ENCODE measurements at places on chromosomes 3 and 15.
A peak's percentile ranks its signal among the peaks of the same experiment; 100 is the strongest.

- DNase-seq, result no peak
Measured at GRCh38 chr3:102258666-102259227, 176.1 kb upstream of the ZPLD1 start.

DNA sequence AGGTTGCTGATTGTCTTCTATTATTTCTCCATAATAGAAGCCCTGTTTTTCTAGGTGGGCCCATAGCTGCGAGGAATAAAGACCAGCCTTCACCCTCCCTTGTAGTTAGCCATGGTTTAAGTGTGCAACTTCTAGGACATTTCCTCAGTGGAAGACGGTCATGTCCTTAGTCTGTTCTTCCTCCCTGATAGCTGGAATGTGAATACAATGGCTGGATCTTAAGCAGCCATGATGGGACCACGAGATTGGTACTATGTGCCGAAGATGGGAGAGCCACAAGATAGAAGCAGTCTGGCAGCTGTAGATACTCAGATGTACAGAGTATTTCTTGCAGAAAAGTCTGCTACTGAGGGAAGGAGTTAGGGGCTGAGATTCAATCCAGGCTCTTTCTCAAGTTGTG lies 152.9 kb downstream of the PTPRG start:
- DNase-seq, result no peak

GRCh38 chr3:13715167-13715954 lies 164.5 kb downstream of the WNT7A start:
- no peak for DNase-seq

DNA sequence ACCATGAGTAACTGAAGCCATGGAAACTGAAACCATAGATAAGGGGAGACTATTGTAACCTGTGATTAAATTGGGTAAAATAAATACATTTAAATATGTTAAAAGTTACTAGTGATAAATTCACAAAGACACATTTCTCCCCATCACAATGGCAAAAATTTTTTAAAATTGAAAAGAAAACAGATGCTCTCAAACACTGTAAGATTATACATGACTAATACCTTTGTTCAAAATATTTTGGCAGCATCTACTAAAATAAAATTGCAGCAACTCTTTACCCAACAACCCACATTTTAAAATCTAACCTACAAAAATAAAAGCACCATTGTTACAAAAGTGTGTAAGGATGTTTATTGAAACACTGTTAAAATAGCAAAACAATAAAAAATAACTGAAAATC lies 93.3 kb downstream of the CLASP2 start:
- no peak for DNase-seq

- no peak for DNase-seq
Measured at GRCh38 chr15:44286814-44287452, 1.6 kb upstream of the GOLM2 start.

DNA sequence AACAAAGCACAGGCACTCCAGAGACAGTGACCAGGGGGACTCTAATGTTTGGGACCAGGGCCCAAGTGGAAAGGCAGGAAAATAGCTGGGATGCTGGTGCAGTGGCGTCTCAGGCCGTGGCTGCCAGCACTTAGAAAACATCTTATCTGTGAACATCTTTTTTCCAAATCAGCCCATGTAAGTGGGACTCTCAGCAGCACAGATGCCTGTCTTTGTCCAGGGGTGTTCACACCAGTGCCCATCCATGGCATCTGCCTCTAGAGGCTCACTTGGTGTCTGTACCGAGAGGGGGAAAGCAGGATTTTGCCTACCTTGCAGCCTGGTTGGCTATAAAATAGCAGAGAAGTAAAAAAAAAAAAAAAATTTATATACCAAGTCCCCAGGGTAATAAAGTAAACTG lies 26.7 kb downstream of the SLC12A8 start:
- DNase-seq, result no peak

GRCh38 chr3:47006145-47006651 lies 26.7 kb downstream of the NBEAL2 start:
- no peak for DNase-seq

DNA sequence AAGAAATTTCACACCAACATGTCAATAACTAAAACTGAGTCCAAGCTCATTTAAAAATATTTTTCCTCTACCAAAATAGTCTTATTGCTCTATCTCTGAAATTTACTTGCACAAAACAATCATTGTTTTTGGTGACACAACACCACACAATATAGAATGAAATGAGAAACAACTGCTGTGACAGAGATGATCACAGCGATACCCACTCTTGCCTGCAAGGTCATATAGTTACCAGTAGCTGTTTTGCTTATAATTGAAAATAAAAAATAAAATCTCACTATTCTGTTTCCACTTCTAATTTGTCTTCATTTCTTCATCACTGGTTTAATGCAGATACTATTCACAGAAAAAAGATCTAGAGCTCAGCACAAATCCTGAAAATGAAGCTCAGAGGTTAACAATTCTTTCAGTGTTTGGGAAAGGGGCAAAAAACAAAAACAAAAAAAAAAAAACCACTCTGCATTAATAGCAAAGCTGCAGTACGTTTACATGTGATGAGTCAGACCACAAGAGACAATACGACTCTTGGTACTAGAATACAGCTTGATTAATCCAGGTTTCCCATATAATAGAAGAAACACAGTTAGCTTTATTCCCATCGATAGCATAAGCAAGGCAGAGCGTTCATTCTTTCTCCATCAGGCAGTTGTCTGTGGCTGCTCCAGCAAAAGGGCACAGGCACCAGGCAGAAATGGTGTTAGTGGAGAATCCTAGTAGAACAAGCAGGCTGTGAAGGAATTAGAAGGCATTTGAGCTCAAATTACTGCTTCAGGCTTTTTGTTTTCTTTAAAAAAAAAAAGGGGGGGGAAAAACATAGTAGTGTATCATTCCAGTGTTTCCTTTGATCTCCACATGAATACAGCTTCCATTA lies 773 bp downstream of the ANKRD28 start:
- peak; percentile 42 for DNase-seq

GRCh38 chr3:104460477-104461406 lies 906.0 kb upstream of the ALCAM start:
- DNase-seq, result no peak

GRCh38 chr3:48215019-48215418 lies 8.3 kb upstream of the CAMP start:
- DNase-seq, result no peak

DNA sequence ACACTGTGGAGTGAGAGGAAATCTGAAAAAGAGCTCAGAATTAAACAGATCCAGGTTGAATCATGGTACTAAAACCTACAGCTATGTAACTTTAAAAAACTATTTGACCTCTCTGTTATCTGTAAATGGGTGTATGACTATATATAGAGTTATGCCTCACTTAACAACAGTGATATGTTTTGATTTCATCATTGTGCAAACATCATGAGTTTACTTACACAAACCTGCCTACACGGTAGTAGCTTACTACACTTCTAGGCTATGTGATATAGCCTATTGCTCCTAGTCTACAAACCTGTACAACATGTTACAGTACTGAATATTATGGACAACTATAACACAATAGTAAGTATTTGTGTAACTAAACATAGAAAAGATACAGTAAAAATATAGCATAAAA lies 191.6 kb upstream of the MEIS2 start:
- no peak for DNase-seq

GRCh38 chr3:15253023-15253697 lies 47.1 kb downstream of the CAPN7 start:
- DNase-seq, result no peak

GRCh38 chr15:26083896-26084295 lies 220.8 kb upstream of the ATP10A start:
- DNase-seq, result no peak

GRCh38 chr15:81097890-81098280 lies 36.2 kb upstream of the CFAP161 start:
- DNase-seq, result no peak

DNA sequence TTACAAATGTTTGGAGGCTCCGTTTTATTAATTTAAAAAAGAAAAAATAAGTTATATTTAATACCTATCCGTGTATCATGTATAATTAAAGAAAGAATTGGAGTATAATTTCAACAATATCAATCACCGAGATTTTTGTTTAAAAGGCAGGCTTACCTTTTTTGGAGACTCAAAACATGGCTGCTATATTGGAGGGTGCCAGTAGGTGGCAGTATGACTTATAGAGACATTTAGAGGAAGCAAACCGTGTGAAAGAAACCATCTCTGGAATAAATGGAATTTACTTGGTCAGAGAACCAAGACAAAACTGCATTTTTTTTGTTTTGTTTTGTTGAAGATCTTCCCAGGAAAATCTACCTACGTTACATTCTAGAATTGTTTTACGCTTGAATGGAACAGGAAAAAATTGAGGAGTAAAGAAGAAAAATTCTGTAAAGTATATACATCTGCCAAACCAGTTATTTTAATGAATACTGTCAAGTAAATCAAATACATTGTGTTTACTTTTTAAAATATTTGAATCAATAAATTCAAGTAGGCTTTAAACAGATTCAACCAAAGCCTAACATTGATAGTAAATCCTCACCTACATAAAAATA lies 802.6 kb upstream of the ALCAM start:
- DNase-seq, result peak; percentile 69

DNA sequence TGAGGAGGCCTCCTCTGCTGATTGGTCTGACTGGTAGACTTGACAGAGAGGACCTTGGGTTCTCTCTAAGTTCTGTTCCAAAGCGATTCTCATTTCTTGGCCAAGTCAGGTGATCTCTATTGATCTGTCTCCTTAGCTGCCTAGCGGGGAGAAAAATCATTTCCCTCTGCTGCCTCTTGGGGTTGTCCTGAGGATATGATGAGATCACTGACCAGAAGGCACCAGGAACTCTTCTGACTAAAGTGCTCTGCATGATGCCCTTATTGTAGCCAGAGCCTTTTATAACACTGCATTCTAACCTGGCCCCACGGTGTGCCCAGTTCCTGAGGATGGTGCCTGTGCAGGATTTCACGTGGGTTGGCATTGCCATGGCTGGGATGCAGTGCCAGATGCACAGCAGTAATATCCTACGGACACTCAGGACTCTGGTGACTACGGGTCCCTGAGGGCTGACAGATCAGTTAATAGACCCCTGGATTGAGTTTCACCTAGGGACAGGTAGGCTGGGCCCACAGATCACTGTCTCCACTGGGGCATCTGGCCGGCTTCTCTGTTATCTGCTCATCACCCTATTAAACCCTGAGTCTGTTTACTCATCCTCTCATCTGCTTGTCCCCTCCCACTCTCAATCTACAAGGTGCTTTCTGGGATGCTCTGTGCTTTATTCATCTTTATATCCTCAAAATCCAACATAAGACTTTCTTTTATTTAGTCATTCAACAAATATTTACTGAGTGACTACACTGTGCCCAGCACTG lies 3.9 kb upstream of the HEG1 start:
- DNase-seq, result no peak

DNA sequence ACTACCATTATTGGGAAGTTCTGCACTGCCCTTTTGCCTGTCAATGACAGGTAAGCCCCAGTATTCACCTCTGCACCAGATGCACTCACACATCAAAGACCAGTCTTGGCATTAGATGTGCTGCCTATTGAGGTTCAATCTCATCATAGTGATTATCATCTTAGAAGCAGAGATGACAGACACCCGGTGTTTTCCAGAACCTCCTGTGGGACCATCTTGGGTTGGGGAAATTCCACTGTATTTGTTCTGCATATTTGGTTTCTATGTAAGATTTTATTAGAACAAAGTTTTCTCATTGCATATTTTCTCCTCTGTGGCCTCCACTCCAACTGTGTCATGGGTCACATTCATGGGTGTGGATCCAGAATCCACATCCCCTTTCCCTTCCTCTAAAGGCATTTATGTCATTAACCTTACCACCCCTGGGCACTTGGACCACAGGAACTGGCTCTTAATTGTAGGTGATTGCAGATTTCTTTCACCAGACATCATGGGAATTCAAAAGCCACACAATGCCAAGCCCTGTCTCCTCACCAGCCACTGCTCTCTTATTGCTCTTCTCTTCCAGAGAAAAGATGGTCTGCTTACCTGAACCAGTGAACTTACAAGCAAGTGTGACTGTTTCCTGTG lies 31.2 kb downstream of the PLA1A start:
- DNase-seq, result peak; percentile 41

DNA sequence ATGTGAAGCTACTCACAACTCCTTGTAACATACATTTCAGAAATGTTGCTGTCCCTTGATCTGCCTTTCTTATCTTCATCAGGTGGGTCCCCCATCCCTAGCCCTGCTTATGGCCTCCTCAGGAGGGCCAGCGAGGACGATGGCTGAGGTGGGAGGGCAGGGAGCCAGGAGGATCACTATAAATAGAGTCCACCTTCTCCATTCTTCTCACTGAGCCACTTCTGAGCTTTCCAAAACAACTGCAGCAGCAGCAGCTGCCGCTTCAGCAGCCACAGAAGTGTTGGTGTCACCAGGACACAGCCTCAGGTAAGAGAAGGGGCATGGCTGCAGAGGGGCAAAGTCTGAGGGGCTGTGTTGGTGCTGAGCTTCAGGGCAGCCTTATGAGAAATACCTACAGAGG lies 53.5 kb downstream of the ANAPC13 start:
- DNase-seq, result no peak

- peak; percentile 35 for DNase-seq
Measured at GRCh38 chr15:70142322-70143191, 44.8 kb upstream of the TLE3 start.

DNA sequence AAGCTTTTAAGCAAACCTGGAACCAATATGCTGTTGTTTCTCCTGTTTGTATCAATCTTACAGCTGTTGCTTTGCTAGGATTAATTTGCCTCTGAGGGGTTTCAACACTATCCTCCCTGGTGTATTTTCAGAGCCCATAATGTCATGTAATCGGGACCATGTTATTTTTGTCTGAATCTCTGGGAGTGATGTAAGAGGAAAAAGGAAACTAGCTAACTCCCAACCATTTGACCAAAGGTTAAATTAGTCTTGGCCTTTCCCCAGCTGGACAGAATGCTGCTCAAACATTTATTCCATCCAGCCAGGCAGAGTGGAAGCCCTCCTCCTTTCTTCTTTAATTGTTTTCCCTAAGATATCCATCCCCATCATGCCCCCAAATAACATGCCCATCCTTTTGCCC lies 142.2 kb downstream of the ALDH1A2 start:
- no peak for DNase-seq

- no peak for DNase-seq
Measured at GRCh38 chr15:43958861-43959330, 132.1 kb downstream of the WDR76 start.

DNA sequence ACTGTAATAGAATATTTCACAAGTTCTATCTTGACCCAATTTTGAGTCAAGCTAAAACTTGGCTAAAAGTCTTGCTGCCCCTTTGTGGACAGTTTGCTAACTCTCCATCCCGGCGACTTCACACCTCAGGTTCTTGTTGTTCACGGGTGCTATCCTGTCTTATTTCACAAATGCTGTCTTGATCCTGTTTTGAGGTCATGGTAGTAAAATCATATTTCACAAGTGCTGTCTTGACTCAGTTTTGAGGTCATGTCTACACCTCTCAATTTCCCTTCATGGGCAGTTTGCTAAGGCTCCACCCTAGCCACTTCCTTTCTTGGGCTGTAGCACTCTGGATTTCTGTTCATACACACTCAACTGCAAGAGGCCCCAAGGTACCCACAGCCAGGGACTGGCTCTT lies 45.0 kb upstream of the GK5 start:
- peak; percentile 73 for DNase-seq

DNA sequence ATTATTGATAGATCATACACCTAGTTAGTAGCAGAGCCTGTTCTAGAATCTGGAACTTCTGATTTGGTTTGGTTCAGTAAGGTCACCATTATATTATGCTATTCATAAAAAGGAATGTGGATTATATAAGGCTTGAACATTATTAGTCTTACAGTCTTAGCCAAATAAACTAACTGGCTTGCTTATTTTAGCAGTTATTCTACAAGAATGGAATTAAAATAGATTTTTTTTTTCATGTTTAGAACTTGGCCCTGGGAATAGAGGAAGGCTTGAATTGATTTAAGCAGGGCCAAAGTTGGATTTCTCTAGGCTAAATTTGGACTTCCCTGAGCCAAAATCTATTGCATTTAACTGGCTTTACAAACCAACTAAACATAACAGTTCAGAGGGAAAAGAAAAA lies 24.4 kb downstream of the DTWD1 start:
- no peak for DNase-seq
